ENCODE measurements at places on chromosomes 5 and 9. TPM values are rescaled to one million over a fixed set of nuclear protein-coding genes. Genes with fewer than 3 reads are reported as not detected.

The TMC1 gene
- total RNA-seq = not detected

The IL3 gene
- not detected for total RNA-seq

The ZNF366 gene
- total RNA-seq = 0.13 TPM

The MAP1B gene
- 136 TPM for total RNA-seq

The SGCD gene
- 0.29 TPM for total RNA-seq

The TXNDC8 gene
- total RNA-seq = not detected

The TMEM174 gene
- total RNA-seq = not detected

The ZFP37 gene
- total RNA-seq = 0.68 TPM

The C9orf153 gene
- total RNA-seq = not detected

The TEX48 gene
- not detected for total RNA-seq

The FOXD4L6 gene
- total RNA-seq = not detected

The NDUFS6 gene
- 69.2 TPM for total RNA-seq

The NXNL2 gene
- 4.3 TPM for total RNA-seq

The C9 gene
- not detected for total RNA-seq

The TAF1L gene
- not detected for total RNA-seq

The SPATA31E1 gene
- total RNA-seq = not detected

The MYOZ3 gene
- total RNA-seq = 4.6 TPM

The GBA2 gene
- total RNA-seq = 53.7 TPM
